ENCODE measurements at places on chromosomes 7 and 10. TPM values are rescaled to one million over a fixed set of nuclear protein-coding genes. Genes with fewer than 3 reads are reported as not detected.
A peak's percentile ranks its signal among the peaks of the same experiment; 100 is the strongest.

- DNase-seq, result no peak
Measured at GRCh38 chr10:4730998-4731397, 95.0 kb upstream of the AKR1E2 start.

PAX4 gene
- total RNA-seq, result not detected

- DNase-seq, result peak; percentile 29
Measured at GRCh38 chr10:121873236-121873635, 54.6 kb downstream of the ATE1 start.

ACTL6B gene
- not detected for total RNA-seq

AIFM2 gene
- total RNA-seq, result 6.7 TPM

DNA sequence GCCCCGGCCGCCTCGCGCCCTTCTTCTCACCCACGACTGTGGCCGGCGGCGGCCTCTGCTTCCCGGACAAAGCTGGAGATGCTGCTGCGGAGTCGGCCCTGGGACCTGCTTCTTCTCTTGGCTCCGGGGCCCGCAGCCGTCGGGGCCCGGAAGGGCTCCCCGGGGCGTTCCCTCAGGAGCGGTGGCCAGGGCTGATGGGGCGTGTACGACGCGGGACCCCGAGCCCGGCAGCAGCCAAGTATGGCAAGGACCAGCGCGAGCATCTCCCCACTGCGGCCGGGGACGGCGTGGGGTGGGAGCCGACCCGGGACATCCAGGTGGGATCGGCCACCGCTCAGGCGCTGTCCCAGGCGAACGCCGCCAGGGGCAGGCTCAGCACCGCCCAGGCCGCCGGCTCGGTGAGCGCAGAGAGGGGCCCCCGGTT lies 27.6 kb upstream of the BMS1 start:
- DNase-seq, result no peak

- no peak for DNase-seq
Measured at GRCh38 chr7:150415161-150416153, 35.0 kb upstream of the GIMAP8 start.

DNA sequence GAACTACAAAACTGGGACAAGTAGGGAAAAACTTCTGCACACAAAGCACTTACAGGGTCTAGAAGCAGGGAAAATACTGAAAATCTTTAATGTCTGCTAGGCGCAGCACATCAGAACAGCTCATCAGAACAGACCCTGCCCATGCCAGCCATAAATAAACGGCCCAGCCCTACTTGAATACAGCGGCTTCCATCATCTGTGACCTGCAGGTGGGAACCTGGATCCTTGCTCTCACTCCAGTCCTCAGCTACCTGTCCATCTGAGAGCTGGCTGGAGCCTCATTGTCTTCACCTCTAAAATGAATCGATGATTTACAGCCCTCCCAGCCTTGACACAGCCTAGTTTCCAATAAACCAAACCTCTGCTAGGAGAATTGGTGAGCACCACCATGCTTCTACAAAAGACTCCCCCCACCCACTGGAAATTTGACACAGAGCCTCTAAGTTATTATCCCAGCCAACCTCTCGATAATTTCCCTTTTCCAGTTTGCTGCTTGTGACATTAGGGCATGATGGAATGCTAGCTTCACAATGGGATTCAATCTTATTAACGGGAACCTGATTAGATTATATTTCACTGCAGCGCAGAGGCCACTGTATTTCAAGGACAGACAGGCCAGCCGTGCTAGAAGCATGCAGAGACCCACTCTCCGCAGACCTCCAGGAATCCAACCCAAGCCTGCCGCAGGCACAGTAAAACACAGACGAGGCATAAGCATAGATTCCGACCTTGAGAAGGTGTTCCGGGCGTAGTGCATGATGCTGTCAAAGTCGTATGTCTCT lies 61.6 kb upstream of the OPALIN start:
- no peak for DNase-seq

NPS gene
- not detected for total RNA-seq

ZNF503 gene
- total RNA-seq, result 5.2 TPM

PRKG1 gene
- 2.3 TPM for total RNA-seq

OPALIN gene
- total RNA-seq, result 0.05 TPM

DNA sequence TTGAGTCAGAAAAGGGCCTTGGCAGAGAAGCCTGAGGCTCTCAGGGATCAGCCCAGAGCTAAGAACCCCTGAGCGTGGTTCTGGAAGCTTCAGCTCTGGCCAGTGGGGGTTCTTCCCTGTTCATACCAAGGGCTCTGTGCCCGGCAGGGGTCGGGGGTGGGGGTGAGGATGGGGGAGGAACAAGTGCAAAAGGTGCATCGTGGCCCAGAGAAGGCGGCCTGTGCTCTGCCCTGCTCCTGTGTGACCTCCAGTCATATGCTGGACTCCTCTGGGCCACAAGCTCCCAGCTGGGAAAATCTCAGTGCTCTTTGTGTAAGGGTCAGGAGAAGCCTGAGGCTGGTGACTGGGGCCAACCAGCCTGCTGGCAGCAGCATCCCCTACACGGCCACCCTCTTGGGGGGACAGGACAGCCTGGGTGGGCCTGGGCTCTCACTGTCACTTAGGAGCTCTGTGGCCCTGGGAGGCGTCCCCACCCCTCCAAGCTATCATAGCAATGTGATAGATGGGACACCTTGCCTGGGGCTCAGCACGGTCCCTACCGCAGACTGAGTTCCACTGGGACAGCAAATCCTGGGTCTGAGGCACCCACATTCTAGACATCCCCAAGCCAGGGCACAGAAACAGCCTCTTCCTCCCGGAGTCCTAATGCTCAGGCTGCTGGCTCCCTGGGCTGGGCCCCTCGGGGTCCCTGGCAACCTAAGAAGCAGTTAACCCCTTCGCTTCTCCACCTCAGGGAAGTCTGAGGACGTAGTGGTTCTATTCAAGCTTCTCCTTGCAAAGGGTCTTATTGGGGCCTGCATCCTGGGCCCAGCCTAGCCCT lies 2.5 kb downstream of the MMRN2 start:
- DNase-seq, result no peak

UFSP1 gene
- 2.1 TPM for total RNA-seq

DNA sequence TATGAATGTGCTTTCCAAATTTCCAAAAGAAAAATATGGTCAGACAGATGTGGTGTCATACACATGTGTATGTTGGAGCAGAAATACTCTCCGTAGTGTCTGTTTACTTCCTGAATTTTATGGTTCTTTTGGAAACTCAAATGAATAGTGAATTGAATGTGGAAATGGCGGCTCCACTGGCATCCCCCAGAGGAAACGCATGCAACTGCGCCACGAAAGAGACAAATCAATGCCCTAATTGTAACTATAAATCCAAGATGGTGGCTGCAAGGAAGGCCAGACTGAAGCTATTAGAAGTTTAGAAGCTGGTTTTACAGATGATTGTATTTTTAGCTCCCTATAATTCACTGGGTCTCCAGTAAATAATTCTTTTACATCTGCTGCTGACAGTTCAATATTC lies 246.7 kb downstream of the FGFR2 start:
- DNase-seq, result no peak

DNA sequence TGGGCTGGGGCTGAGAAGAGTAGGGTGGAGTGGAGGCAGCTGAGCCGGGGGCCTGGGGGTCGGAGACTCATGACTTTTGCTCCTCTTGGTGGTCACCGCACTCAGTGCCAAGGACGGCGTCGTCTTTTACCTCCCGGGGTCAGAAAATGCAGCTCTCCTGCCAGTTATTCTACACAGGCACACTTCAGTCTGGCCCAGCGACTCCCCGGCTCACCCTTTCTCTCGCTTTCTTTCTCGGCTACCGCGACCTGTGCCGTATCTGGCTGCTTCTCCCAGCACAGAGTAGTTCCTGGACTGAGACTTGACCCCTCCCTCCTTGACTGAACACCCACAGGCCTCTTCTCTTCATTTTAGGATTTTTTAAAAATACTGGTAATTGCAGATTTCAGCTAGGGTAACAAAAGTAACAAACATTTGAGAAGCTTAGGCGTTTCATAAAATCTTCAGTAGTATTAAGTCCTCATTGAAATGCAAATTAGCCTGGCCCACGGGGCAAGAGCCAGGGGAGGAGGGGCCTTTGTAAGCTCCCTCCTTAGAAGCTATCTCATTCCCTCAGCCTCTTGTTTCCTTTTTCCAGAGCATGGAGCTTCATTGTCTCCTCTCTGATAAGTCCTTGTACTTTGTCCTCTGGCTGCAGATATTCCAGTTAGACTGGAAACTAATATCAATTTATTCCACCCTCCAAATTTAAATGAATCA lies 1.1 kb upstream of the PRLHR start:
- DNase-seq, result no peak
